Esophagus squamous epithelium (tissue), 5 donors: ENCODE measurements at places on chromosomes 7 and 10.

- no peak overlapping the region for H3K4me3 ChIP-seq
- no peaks in the 10 kb centered on the region for H3K4me1 ChIP-seq
- no peak for DNase-seq
- no peaks in the 10 kb centered on the region for H3K27me3 ChIP-seq
These were observed 143.5 kb downstream of the PIP4K2A start for GRCh38 chr10:22570733-22571430.

DNA sequence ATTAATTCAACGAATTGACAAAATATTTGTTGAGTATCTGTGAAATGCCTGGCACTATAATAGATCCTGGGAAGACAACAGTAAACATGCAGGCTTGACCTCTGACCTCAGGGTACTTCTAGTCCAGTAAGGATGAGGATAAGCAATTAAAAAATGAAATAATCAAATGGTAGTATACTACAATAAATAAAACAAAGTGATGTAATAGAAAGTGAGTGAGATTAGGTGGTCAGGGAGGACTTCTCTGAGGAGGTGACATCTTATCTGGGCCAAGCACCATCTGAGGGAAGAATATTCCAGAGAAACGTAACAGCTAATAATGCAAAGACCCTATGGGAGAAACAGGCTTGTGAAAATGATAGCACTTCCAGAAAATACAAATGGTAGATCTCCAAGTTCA lies 50.1 kb upstream of the RHOBTB1 start:
- DNase-seq, result no peak
- no peaks in the 10 kb centered on the region for H3K36me3 ChIP-seq
- no peak overlapping the region for H3K4me3 ChIP-seq
- H3K27ac ChIP-seq, result no peak overlapping the region

DNA sequence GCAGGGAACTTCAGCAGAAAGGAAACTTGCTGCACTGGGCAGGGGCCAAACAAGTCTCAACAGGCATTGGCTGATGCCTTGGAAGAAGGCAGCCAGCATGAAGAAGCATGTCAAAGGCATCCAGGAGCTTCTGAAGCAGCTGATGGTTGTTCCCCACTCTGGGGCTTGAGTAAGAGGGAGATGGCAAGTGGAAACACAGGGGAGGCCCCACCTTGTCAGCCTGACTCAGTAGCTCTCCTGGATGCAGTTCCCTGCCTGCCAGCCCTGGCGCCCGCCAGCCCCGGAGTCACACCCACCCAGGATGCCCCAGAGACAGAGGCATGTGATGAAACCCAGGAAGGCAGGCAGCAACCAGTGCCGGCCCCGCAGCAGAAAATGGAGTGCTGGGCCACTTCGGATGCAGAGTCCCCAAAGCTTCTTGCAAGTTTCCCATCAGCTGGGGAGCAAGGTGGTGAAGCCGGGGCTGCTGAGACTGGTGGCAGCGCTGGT lies 96.5 kb downstream of the TACC2 start:
- H3K36me3 ChIP-seq, result peaks cover 33% of the 10 kb centered on the region
- H3K4me1 ChIP-seq, result peaks cover 52% of the 10 kb centered on the region
- H3K27me3 ChIP-seq, result no peaks in the 10 kb centered on the region

GRCh38 chr10:116892907-116893685 lies 43.8 kb downstream of the ENO4 start:
- H3K4me3 ChIP-seq, result no peak overlapping the region
- no peak overlapping the region for H3K27ac ChIP-seq
- no peaks in the 10 kb centered on the region for H3K36me3 ChIP-seq
- no peak for DNase-seq

GRCh38 chr10:91772869-91773268 lies 25.4 kb upstream of the TNKS2 start:
- no peaks in the 10 kb centered on the region for H3K36me3 ChIP-seq
- H3K27ac ChIP-seq, result no peak overlapping the region
- DNase-seq, result no peak

- no peak overlapping the region for H3K27ac ChIP-seq
- no peaks in the 10 kb centered on the region for H3K36me3 ChIP-seq
- H3K4me1 ChIP-seq, result peaks cover 9% of the 10 kb centered on the region
- H3K27me3 ChIP-seq, result no peaks in the 10 kb centered on the region
These were observed 572.4 kb upstream of the MGMT start for GRCh38 chr10:128894641-128895040.

DNA sequence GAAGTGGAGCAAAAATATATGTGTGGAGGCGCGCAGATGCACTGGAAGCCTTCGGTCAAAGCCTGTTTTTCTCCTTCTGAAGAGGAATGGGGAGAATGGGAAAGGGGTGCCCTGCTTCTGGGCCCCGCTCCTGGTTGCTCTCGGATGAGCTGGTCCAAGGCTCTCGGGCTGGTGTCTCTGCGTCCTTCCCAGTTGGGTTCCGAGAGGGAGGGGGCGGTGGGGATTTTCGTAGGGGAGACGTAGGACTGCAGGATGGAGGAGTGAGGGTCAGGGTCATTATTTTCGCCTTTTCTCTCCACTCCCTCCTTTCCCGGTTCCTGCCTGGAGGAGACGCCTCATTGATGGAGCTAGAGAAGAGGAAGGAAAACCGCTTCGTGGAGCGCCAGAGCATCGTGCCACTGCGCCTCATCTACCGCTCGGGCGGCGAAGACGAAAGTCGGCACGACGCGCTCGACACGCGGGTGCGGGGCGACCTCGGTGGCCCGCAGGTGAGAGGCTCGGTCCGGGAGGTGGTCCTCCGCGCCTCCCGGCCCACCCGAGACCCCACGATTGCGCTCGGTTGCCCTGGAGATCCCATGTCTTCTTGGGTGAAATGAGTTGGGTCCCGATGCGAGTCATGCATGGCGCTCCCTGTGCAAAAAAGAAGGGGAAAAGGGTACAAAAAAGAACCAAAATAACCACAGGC lies 790 bp downstream of the ADAM22 start:
- H3K27ac ChIP-seq, result no peak overlapping the region
- H3K27me3 ChIP-seq, result no peaks in the 10 kb centered on the region
- no peaks in the 10 kb centered on the region for H3K36me3 ChIP-seq
- peak overlapping the region; percentile 50 for H3K4me3 ChIP-seq
- DNase-seq, result no peak
- H3K4me1 ChIP-seq, result no peaks in the 10 kb centered on the region

GRCh38 chr7:517774-518629 lies 1.6 kb downstream of the PDGFA start:
- no peak for DNase-seq
- no peaks in the 10 kb centered on the region for H3K36me3 ChIP-seq
- no peaks in the 10 kb centered on the region for H3K27me3 ChIP-seq
- H3K27ac ChIP-seq, result peak overlapping the region; percentile 81

DNA sequence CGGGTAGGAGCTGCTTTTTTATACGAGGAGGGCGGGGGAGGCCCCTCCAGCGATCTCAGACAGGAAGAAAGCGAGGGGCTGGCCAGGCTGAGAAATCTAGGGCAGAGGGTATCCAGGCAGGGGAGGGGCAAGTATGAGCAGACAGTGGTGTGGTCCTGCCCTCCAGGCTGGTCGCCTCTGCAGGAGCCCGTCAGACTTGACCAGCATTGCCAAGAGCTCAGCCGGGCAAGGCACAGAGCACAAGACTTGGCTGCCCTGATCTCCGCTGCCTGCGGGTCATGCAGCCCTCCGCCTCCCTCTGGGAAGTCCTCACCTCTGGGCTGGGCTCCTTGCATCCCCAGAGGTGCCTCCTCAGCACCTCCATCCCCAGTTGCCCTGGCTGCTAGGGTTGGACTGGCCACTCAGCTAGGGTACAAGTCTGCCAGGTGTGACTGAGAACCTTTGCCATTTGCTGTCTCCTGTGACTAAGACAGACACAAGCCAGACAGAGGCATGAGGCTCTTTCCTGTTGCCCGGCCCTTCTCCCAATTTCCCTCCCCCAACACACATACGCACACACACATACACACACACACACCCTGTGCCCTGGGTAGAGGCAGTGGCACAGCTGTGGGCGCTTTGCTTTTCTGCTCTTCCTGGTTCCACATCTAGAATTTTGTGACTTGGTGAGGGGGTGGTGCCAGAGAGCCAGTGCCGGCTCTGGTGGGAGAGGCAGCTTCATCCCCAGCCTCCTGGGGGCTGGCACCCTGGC lies 59.1 kb upstream of the PPIF start:
- no peaks in the 10 kb centered on the region for H3K27me3 ChIP-seq
- peak overlapping the region; percentile 79 for H3K27ac ChIP-seq
- no peak for DNase-seq
- H3K36me3 ChIP-seq, result peaks cover 20% of the 10 kb centered on the region

- H3K4me1 ChIP-seq, result peaks cover 4% of the 10 kb centered on the region
- H3K4me3 ChIP-seq, result no peak overlapping the region
- DNase-seq, result no peak
- no peaks in the 10 kb centered on the region for H3K27me3 ChIP-seq
- H3K27ac ChIP-seq, result no peak overlapping the region
- no peaks in the 10 kb centered on the region for H3K36me3 ChIP-seq
These were observed 128.4 kb upstream of the RSU1 start for GRCh38 chr10:16945593-16945992.

DNA sequence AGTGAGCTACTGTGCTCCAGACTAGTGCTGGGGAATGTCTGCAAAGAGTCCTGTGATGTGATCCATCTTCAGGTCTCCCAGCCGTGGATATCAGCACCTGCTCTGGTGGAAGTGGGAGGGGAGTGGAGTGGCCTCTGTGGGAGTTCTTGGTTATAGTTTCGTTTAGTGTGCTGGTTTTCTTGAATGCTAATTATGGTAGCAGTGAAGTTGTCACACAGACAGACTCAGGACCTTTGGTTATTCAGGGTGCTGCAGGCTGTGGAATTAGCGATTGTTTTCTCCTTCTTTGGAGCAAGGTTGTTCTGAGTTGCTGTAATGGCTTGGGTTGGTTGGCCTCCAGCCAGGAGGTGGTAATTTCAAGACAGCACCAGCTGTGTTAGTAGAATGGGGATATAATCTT lies 132.7 kb upstream of the HGF start:
- H3K4me3 ChIP-seq, result no peak overlapping the region
- no peak for DNase-seq
- no peaks in the 10 kb centered on the region for H3K27me3 ChIP-seq
- no peaks in the 10 kb centered on the region for H3K4me1 ChIP-seq
- no peak overlapping the region for H3K27ac ChIP-seq
- H3K36me3 ChIP-seq, result no peaks in the 10 kb centered on the region

GRCh38 chr10:17026686-17027485 lies 102.7 kb downstream of the CUBN start:
- H3K27me3 ChIP-seq, result no peaks in the 10 kb centered on the region
- H3K4me1 ChIP-seq, result peaks cover 76% of the 10 kb centered on the region
- peak overlapping the region; percentile 65 for H3K27ac ChIP-seq
- no peaks in the 10 kb centered on the region for H3K36me3 ChIP-seq

DNA sequence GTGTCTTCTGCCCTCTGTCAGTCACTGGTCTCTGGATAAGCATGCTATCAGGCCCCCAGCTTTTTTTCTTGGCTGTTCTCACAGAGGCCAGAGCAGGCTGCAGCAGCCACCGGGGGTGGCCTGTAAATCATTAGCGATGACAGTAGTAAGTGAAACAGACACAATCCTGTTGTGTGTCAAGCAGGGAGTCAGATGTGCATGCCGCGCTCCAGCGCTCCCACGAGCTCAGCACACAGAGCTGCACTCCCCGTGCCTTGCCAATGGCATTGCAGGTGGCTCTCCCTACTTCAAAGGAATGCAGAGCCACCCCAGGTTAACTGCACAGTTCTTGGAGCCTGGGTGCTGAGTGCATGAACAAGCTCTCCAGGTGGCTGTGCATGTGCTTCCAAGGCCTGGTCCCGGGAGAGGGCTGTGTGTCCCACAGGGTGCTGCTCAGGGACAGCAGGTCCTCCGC lies 226.1 kb downstream of the GLRX3 start:
- DNase-seq, result no peak
- H3K4me1 ChIP-seq, result no peaks in the 10 kb centered on the region
- no peaks in the 10 kb centered on the region for H3K36me3 ChIP-seq
- peaks cover 7% of the 10 kb centered on the region for H3K27me3 ChIP-seq
- H3K27ac ChIP-seq, result no peak overlapping the region

GRCh38 chr7:42939457-42940240 lies 7.5 kb downstream of the MRPL32 start:
- H3K36me3 ChIP-seq, result peaks cover 14% of the 10 kb centered on the region
- H3K4me3 ChIP-seq, result no peak overlapping the region
- H3K4me1 ChIP-seq, result peaks cover 4% of the 10 kb centered on the region
- H3K27ac ChIP-seq, result no peak overlapping the region

GRCh38 chr10:116752563-116752962 lies 10.2 kb upstream of the HSPA12A start:
- H3K4me1 ChIP-seq, result peaks cover 11% of the 10 kb centered on the region
- H3K27ac ChIP-seq, result no peak overlapping the region
- no peak overlapping the region for H3K4me3 ChIP-seq
- DNase-seq, result no peak
- H3K27me3 ChIP-seq, result no peaks in the 10 kb centered on the region

- no peak overlapping the region for H3K27ac ChIP-seq
- H3K36me3 ChIP-seq, result no peaks in the 10 kb centered on the region
- DNase-seq, result no peak
- no peak overlapping the region for H3K4me3 ChIP-seq
- peaks cover 49% of the 10 kb centered on the region for H3K4me1 ChIP-seq
These were observed 192.2 kb downstream of the DIP2C start for GRCh38 chr10:497289-497688.

DNA sequence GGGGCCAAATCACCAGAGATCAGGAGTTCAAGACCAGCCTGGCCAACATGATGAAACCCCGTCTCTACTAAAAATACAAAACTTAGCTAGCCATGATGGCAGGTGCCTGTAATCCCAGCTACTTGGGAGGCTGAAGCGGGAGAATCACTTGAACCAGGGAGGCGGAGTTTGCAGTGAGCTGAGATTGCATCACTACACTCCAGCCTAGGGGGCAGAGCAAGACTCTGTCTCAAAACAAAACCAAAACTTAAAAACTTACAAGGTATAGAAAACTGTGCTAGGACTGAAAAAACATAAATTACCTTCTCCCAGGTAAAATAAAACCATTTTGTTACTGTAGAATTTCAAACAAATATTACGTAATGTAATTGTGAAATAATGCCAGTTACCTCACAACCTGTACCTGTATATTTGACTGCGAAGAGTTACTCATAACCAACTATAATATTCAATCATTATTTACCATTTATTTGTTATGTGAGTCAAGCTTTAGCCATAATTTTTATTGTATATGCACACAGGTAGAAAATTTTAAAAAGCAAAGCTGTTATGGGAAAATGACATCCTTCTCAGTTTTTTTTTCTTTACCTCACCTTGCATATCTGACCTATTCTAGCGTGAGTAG lies 180.9 kb downstream of the SEMA3A start:
- no peak overlapping the region for H3K4me3 ChIP-seq
- no peaks in the 10 kb centered on the region for H3K27me3 ChIP-seq
- H3K4me1 ChIP-seq, result no peaks in the 10 kb centered on the region
- no peak for DNase-seq
- H3K36me3 ChIP-seq, result no peaks in the 10 kb centered on the region

- H3K4me3 ChIP-seq, result no peak overlapping the region
- peaks cover 22% of the 10 kb centered on the region for H3K4me1 ChIP-seq
- H3K36me3 ChIP-seq, result peaks cover 24% of the 10 kb centered on the region
These were observed 5.5 kb downstream of the CUEDC2 start for GRCh38 chr10:102426803-102427287.

DNA sequence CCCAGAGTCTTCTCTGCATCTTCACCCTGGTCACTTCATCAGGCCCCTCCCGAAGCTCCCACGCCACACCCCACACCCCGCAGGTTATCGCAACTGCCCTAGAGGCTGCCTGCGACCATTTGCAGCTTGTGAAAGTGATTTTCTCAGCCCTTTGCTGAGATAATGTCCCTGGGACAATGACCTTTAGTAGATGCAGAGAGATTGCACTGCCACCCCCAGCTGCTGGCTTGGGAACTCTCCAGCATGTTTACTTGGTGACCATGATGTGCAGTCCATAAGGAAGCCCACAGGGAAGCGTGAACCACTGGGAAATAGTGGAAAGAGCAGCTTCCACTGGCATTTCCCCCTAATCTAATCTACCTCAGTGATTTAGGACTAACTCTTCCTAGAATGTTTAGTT lies 97.3 kb downstream of the WNT2 start:
- H3K36me3 ChIP-seq, result no peaks in the 10 kb centered on the region
- DNase-seq, result no peak
- H3K4me1 ChIP-seq, result no peaks in the 10 kb centered on the region
